ENCODE measurements at places on chromosomes 12 and 14.

GRCh38 chr12:80168936-80169335 lies 69.6 kb downstream of the OTOGL start:
- DNase-seq = no peak
- H3K36me3 ChIP-seq = no peaks in the 10 kb centered on the region
- no peak overlapping the region for H3K27ac ChIP-seq
- no peaks in the 10 kb centered on the region for H3K27me3 ChIP-seq
- H3K4me1 ChIP-seq = no peaks in the 10 kb centered on the region
- H3K4me3 ChIP-seq = no peak overlapping the region

DNA sequence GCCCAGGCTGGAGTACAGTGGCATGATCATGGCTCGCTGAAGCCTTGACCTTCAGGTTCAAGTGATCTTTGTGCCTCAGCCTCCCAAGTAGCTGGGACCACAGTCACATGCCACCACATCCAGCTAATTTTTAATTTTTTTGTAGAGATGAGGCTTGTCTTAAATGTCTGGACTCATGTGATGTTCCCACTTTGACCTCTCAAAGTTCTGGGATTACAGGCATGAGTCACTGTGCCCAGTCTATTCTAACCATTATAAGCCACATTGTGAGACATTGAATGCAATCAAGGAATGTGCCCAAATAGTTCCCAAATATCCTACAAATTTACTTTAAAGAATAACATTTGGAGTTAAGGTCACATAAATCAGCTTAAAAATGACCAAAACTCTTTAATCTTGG lies 130.7 kb upstream of the ARID2 start:
- H3K36me3 ChIP-seq = no peaks in the 10 kb centered on the region
- no peak for DNase-seq
- H3K27ac ChIP-seq = no peak overlapping the region
- no peaks in the 10 kb centered on the region for H3K27me3 ChIP-seq
- no peaks in the 10 kb centered on the region for H3K4me1 ChIP-seq

DNA sequence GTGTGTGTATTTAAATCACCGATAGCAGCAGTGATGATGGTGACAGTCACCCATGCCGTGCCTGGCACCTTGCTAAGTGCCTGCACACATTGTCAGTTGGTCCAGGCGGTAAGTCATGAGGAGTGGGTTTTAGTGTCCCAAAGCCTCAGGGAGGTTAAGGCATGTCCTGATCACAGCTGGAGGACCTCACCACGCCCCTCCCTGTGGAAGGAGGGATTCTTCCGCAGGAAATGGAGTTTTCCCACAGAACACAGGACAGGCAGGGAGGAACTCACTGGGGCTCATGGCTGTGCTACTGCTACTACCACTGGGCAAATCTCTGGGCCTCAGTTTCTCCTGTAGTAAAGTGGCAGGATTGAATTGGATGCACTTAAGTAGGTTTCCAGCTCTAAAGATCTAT lies 142.3 kb downstream of the CACNA1C start:
- no peak for DNase-seq
- H3K4me3 ChIP-seq = no peak overlapping the region
- no peak overlapping the region for H3K27ac ChIP-seq

DNA sequence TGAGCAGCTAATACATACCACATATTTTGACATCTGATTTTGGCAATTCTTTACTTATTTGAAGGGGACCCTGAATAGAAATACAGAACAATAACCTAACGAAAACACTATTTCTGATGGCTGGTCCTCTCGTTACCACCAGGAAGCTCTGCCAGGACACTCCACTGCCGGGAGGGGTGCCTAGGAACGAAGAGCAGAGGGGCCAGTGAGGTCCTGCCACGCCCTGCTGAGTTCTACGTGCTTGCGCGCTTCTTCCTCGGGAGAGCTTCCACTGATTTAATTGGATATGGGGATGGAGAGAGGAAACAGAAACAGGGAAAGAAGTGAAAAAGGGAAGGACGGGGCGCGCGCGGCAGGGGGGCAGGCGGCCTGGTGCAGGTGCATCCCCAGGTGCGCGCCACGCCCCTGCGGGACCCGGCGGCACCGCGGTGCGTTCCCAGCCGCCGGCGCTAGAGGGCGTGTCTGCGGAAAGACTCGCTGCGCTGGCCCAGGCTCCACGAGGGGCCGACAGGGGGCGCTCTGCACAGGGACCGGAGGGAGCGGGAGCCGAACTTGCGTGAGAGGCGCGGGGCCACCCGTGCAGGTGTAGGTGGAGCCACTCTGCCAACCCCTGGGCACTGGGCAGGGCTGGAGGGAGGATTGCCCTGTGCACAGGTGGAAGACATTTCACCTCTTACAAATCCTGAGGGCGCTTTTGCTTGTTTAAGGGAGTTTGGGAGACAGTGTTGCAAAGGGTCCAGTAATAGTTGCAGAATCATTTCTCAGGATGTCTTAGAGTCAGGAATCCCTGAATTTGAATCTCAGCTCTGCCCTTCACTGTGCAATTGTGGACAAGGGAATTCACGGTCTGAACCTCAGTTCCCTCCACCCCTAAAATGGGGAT lies 986.3 kb upstream of the TMEM132C start:
- no peaks in the 10 kb centered on the region for H3K4me1 ChIP-seq
- H3K36me3 ChIP-seq = no peaks in the 10 kb centered on the region
- no peak overlapping the region for H3K4me3 ChIP-seq
- 0 out of 2 replicates have a peak, but pooled peaks cover 4% of the 10 kb centered on the region for H3K27me3 ChIP-seq

DNA sequence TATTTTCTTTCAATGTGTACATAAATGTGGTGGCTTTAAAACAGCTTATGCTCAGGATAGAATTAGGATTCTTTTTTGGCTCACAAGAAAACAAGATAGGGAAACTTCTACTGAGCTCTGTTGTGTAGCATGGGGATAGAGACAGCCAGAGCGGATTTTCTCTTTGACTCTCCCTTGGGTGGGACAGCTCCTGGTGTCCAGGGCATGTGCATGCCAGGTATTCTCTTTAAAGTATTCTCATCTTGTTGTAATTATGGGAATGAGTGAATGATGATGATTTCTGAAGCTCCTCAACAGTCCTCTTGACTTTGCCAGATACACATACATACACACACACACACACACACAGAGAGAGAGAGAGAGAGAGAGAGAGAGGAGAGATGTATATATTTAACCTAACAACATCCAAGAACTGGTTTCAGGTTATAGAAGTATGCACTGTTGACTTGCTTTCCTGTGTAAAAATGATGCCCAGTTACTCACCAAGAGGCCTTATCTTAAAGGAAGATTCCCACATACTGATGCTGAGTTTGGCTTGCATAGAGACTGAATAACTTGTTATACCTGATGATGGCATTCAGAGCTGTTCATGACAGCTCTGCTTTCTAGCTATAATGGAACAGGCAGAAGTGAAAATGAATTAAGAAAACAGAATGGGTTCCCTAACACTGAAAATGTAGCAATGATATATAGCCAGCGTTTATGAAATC lies 387.5 kb downstream of the EGLN3 start:
- no peak for DNase-seq
- H3K27ac ChIP-seq = no peak overlapping the region
- H3K4me1 ChIP-seq = no peaks in the 10 kb centered on the region
- no peak overlapping the region for H3K4me3 ChIP-seq
- peaks cover 5% of the 10 kb centered on the region for H3K27me3 ChIP-seq

DNA sequence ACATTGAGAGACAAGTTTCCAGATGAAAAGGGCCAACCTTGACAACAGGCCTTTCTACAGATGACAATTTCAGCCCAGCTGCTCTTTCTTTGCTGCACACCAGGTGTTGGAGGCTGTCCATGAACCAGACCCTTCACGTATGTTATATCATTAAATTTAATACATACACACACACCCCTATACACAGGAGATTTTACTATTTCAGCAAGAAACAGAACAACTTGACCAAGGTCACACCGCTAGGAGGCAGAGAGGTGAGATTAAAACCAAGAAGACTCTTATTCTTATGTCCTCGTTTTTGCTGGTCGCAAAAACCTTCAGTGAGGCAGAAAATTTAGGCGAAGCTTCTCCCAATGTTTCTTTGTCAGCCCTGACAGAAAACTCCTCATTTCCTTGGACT lies 1585.9 kb downstream of the AACS start:
- H3K27ac ChIP-seq = no peak overlapping the region
- no peak overlapping the region for H3K4me3 ChIP-seq
- no peak for DNase-seq

GRCh38 chr14:85483652-85484051 lies 46.3 kb upstream of the FLRT2 start:
- H3K4me3 ChIP-seq = no peak overlapping the region
- H3K27ac ChIP-seq = no peak overlapping the region
- DNase-seq = no peak

GRCh38 chr14:24224618-24225071 lies 7.5 kb downstream of the NEDD8 start:
- H3K27ac ChIP-seq = no peak overlapping the region
- H3K27me3 ChIP-seq = no peaks in the 10 kb centered on the region
- no peak for DNase-seq
- H3K4me1 ChIP-seq = no peaks in the 10 kb centered on the region
- peaks cover 4% of the 10 kb centered on the region for H3K36me3 ChIP-seq
- H3K4me3 ChIP-seq = no peak overlapping the region

- H3K27ac ChIP-seq = no peak overlapping the region
- DNase-seq = no peak
- no peak overlapping the region for H3K4me3 ChIP-seq
These were observed 5.9 kb downstream of the ITGB7 start for GRCh38 chr12:53201177-53201541.

- H3K36me3 ChIP-seq = no peaks in the 10 kb centered on the region
- no peak for DNase-seq
- H3K27me3 ChIP-seq = no peaks in the 10 kb centered on the region
- H3K4me3 ChIP-seq = no peak overlapping the region
These were observed 42.6 kb downstream of the FRS2 start for GRCh38 chr12:69512820-69513219.

All from HCT116 (cell line).